ENCODE measurements at places on chromosomes 5 and 9.

DNA sequence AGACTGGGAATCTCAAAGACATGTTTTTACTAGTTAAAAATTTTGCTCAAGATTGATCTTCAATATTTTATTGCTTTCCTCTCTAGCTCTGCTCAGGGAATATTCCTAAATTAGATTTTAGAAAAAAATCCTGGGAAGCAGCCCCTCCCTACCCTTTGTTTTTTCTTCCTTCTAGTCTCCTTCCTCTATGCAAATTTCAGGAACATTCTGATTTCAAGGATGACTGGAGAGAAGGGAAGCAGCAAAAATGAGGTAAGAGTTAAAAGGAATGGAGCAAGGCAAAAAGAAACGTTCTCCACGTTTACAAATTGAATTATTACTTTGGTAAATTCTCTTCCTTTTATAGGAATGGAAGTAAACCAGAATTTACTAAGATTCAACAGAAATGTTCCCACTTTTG lies 493.4 kb upstream of the TUSC1 start:
- DNase-seq: no peak

DNA sequence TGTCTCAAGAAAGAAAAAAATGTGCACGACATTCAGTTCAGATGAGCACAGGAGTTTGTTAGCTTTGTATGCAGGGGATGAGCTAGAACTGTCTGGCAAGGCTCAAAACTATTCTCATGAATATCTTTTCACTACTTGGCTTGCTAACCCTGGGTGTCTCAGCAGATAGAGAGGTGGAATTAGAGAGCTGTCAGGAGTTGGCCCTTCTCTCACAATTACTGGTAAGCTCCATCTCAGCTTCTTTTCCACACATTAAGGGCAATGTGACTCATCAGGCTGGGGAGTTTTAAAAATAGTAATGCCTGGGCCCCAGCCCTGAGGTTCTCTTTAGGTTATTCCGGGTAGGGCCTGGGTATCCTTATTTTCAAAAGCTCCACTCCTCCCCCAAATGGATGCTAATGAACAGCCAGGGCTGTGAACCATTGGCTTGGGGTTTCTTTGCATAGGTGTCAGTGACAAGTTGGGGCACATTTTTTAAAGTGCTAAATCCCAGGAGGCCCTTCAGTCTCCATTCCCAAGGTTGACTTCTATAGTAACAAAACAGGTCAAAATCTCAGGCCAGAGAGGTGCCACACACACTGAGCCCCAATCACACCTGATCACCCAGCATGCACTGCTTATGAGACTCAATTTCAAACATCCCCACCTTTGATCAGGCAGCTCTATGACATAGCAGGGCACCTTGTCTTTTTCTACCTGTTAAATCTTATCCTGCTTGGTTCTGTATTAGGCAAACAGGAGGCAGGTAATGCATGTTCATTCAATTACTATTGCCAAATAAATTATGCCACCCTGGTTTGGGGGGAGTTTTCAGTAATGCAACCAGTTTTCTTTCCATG lies 239.7 kb upstream of the DAP start:
- no peak for DNase-seq

GRCh38 chr5:139852696-139853095 lies 57.1 kb downstream of the PSD2 start:
- DNase-seq: no peak

GRCh38 chr5:179409806-179410205 lies 64.5 kb upstream of the ADAMTS2 start:
- no peak for DNase-seq

DNA sequence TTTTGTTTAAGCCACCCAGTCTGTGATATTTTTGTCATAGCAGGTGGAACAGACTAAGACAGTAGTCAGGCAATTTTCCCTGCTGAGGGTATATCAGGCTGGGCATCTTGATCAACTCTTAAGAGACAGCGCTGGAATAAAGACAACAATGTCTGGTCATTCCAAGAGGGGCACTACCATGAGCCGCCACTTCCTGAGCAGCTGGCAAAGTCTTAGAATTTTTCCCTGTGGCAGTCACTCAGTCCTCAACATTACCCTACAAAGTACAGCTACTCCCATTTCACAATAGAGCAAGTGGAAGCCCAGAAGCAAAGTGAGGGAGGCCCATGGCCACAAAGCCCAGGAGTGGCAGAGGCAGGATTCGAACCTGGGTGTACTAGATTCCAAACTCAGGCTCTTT lies 74.8 kb downstream of the SH3PXD2B start:
- no peak for DNase-seq

GRCh38 chr9:125763394-125763801 lies 16.2 kb downstream of the PBX3 start:
- DNase-seq: no peak

GRCh38 chr9:36603006-36603405 lies 30.3 kb downstream of the MELK start:
- no peak for DNase-seq

GRCh38 chr5:130795037-130795436 lies 370.0 kb downstream of the HINT1 start:
- DNase-seq: no peak

DNA sequence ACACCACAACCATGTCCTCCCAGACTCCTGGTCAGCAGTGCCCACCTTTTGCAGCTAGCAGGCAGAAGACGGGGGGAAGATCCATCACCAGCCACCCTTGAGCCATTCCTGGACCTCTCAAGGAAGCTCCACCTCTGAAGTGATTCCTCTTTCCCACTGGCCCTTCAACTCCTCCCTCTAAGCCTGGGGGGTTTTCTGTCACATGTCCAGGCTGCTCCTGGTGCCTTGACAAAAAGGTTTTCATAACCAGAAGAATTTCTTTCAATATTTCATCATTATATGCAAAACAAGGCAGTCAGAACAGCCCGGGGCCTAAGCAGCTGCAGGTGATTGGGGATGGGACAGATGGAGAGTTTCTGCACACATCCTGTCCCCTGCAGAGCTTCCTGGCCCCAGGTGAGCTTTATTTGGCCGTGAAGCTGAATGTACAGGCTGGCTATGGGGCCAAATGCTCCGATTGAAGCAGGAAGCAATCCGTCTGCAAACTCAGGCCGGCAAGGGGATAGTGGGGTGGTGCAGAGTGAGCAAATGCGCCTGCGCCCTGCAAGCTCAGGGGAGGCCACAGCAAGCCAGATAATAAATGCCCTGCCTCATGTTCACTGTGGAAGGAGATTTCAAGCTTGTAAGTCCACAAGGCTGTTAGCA lies 173.5 kb downstream of the C5orf15 start:
- no peak for DNase-seq

All from large intestine (tissue), 12 donors.